IMR-90 (cell line): ENCODE measurements at places on chromosomes 4 and X. TPM values are rescaled to one million over a fixed set of nuclear protein-coding genes. Genes with fewer than 3 reads are reported as not detected.

JCHAIN gene
- 0.49 and 0.86 TPM in 2 replicates for polyA plus RNA-seq

- DNase-seq: no peak
Observed at GRCh38 chr4:185341841-185342240, 53.9 kb downstream of the LRP2BP start.

GPRASP2 gene
- 9.0 and 9.4 TPM in 2 replicates for polyA plus RNA-seq

GRCh38 chr4:104795264-104795939 is 300.7 kb upstream of the CXXC4 start:
- no peak for DNase-seq

GAB3 gene
- polyA plus RNA-seq: 3.4 and 3.7 TPM in 2 replicates

DNA sequence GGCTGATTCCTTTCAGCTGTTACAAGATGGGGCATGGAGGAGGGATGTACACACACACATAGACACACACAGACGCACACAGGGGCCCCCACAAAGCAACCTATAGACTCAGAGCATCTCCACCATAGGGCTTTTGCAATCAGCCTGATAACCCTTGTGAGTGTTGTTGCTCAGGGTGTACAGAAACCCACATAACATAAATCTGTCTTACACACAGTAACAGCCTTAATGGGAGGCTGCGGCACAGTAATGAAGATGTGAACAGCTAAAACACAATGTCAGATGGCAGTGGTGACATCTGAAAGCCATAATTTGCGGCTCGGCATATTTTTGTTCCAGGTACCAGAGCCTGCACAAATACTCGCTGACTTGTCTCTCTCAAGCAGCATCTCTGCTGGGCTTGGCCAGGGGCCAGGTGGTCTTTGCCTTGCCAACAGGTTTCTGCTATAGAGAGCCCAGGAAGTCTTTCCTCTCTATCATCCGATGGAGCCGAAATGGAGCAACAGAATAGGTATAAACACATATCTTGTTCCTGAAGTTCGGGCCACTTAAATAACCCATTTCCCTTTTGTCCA is 357.2 kb upstream of the GATB start:
- DNase-seq: no peak

DNA sequence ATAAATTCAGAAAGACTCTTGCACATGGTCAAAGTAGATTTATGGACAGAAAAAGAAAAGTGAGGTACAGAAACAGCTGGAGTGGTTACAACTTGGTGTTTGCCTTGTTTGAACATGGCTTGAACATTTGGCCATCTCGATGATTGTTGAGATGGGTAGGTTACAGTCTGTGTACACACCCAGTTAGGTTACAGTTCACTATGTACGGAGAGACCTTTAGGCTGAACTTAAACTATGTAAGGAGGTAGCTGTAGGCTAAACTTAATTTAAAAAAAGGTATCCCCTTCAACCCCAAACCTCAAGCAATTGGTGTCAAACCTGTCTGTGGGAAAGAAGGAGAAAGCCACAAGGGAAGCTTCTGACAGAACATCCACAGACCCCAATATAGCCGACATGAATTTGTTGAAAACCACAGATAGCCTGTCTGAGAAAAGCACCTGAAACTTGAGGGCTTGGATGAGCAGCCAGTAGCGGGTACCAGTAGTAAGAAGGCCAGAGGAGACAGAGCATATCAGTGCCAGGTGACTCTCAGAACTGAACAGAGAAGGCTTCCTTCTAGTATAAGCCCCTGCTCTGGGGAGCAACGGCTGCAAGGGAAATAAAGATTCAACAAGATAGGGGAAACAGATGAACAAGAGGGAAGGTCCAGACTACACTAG is 247.9 kb upstream of the GALNTL6 start:
- DNase-seq: no peak
